Spinal cord (tissue), 10 donors: ENCODE measurements at places on chromosomes 6 and 20.

DNA sequence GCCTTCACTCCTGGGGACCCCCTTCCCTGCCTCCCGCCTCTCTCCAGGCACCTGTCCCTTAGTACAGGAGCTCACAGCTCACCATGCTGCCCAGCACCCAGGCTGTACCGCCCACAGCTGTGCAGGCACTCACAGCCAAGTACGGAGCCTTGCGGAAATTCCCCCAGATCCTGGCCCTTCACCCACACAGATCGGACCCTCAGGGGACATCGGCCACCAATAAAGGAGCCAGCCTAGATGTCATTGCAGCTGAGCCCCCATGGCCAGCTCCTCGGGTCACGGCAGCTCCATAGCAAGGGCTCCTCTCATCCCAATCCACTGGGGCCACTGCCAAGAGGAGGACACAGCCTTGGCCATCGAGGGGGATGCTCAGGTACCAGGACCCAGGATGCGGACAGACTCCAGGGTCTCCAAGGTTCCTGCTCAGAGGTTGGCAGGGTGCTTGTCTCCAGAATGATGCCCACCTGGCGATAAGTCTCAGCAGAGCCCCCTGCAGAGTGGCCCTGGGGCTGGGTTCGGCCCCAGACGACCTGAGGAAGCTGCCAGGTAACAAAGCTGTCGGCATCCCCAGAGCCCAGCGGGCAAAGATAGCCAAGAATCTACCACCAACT, 82.3 kb downstream of the YTHDF1 start:
- no peak for DNase-seq

GRCh38 chr20:62269871-62270270, 31.6 kb downstream of the OSBPL2 start:
- no peak for DNase-seq

GRCh38 chr6:89385846-89386245, 26.2 kb downstream of the RRAGD start:
- DNase-seq, result no peak

DNA sequence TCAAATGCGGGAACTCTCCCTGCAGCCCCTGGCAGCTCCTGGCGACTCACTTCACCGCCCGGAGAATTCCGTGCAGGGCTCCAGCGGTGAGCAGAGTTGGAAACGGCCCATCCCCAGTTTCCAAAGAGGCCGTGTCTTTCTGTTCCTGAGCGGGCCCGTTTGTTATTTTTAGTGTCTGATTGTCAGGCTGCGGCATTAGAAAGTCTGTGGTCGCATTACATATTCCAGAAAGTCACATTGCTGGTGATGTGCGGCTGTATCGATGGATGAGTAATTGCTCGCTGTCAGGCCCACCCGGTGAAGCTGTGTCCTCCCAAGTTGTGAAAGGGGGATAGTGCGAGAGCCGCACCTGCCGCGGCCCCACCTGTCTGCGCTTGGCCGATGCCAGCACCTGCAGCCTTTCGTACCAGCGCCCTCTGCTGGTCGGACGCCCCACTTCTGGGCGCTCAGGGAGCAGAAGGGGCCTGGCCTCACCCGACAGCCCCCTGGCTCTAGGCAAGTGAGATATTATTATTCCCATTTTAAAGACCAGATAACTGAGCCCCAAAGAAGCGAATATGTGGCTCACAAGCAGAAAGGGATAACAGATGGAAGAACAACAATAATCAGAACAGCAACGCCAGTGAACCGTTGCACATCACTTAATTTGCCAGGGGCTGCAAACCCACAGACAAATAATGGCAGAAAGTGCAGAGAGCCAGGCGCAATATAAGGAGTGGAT, 244.9 kb downstream of the TSHZ2 start:
- peak; percentile 40 for DNase-seq

- DNase-seq, result no peak
Measured at GRCh38 chr6:14275493-14275851, 157.9 kb downstream of the CD83 start.

- peak; percentile 56 for DNase-seq
Measured at GRCh38 chr6:50096296-50096695, 46.6 kb upstream of the DEFB112 start.

DNA sequence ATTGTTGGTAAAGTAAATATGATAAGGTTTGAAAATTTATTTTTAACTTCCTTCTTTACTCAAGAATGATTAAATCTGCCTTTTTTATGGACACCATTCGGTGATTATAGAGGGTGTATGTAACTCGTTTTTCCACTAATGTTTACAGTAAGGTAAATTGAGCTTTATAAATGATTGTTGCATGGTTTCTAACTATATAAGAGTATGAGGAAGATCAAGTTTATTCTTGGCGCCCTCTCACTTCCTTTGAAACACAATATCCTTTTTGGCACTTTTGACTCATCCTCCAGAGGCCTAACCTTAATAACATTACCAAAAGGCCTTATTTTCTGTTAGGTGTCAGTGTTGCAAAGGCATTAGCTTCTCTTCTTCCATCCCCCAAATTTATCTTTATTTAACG, 41.8 kb upstream of the MTRF1L start:
- no peak for DNase-seq

GRCh38 chr6:131828080-131828479, 20.3 kb downstream of the ENPP1 start:
- no peak for DNase-seq

DNA sequence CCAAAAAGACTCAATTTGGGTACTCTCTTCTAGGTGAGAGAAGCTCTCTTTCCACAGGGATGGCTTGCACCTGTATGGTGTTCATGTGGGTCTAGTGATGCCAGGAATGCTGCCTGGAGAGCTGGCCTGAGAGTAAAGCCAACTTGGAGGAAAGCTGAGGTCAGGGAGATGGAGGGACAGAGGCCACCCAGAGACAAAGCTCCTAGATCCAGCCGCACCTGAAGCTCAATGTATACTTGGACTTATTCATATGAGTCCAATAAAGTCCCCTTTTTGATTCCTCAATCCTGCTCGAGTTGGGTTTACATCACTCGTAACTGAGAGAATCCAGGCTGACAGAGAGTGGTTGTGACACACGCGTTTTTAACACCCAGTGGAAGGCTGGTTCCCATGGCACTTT, 33.8 kb downstream of the SULF2 start:
- no peak for DNase-seq

DNA sequence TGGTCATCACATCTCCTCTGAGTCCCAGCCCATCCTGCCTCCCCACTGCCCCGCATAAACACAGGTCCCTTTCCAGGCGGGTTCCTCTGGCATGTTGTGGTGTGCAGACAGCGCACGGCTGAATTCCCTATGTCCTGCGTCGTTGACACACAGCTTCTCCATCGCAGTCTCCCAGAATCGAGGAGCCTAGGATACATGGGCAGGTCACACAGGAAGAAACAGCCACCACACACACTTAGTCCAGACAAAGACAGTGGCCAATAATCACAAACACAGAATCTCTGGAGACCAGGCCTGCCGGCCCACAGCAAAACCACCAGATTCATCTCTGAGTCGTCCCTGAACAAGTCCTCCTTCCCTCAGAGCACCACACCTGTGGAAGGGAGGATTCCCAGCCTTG, 34.8 kb downstream of the SCML4 start:
- no peak for DNase-seq

DNA sequence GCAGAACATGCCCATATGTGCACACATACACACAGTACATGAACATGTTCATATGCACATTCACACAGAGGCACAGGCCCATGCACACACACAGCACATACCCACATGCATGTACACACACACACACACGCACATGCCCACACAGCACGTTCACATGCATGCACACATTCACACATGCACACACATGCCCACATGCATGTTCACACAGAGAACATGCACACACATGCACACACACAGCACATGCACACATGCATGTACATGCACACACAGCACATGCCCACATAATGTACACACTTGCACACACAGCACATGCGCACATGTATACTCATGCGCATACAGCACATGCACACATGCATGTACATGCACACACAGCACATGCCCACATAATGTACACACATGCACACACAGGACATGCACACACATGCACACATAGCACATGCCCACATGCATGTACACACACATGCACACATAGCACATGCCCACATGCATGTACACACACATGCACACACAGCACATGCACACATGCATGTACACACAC, 25.9 kb downstream of the RNASET2 start:
- DNase-seq, result no peak

DNA sequence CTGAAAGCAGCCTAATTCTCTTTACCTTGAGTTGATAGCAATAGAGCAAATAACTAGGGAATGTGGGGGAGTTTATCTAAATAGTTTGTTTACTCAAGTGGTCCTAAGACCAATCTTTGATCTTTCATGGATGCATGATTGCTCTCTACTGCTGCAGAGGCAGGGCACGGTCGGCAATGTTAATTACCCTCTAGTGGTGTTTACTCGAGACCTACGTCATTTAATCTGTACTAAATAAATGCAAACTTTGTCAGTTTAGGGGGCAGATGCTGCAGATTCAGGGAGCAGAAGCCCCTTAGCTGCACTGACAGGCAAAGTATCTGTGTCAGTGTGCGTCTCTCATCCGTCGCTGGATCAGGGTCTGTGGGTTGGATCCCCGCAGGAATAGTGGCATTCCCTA, 6.9 kb downstream of the RTN4IP1 start:
- no peak for DNase-seq

DNA sequence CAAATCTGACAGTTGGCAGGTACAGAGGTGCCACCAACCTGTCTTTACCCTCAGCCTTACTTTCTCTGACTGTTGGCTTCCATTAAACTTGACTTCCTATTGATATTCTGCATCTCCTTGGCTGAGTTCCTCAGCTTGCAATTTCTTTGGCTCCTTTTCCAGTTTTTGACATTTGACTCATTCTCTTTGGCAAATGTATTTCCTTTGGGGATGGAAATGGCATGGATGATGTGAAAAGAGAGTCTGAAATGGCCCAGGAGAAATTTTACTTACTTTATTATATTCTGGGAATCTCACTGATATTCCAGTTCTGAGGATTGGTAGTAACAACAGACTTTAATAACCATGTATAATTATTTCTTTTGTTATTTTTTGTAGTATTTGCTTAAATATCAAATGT, 255.2 kb downstream of the CD109 start:
- no peak for DNase-seq

DNA sequence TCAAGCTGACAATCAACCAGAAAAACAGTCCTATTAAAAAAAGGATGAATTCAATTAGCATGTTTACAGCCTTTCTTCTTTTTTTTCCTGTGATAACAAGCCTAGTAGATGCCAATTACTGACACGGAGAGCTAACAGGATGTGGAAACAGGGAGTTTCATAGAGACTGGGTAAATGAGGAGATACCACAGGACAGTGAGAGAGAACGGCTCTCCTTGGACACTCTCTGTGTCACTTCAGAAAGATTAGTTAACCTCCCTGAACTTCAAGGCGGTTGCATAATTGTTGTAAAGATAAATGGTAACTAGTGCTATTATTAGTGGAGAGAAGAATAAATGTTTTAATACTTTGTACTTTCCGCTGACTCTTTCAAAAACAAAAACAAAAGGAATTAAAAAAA, 14.8 kb downstream of the SLC17A5 start:
- no peak for DNase-seq

GRCh38 chr6:112156668-112157067, 69.3 kb downstream of the FAM229B start:
- DNase-seq, result no peak

DNA sequence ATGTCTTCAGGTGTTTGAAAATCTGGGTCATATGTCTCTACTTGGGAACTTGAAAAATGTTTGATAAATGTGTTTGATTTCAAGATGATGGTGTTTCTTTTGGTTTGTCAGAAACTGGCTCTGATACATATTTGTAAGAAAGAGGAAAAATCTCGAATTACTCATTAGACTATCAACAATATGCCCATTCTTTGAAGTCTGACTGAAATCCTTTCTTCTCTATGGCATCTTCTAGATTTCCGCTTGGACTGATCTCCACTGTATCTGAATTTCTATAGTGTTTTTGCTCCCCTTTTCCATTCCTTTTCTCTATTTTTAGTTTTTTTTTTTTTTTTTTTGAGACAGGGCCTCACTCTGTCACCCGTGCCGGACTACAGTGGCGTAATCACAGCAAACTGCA, 1096.5 kb downstream of the KIF16B start:
- no peak for DNase-seq

DNA sequence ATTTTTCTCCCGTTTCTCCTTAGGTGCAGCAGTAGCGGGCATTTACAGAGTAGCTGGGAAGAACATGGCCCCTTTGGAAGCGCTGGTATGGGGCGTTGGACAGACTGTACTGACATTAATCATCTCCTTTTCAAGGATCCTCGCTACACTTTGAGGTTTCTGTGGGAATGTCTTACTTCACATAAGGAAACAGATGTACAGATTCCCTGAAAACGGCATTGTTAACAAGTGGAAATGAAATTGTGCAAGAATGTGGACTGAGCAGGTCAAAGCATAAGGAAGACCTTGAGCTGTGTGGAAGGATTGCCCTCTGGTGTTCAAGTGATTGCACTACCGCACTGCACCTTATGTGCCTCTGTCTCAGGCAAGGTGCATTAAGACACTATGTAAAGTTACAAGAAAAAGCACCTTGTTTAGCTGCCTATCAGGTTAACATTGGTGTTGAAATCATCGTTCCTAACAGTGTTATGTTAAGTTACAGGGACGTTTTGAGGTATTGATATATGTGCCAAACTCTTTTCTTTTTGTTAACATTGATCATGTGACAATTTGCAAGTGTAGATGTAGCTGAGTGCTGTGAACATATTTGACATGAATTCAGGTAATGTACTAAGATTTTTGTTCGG, 38.0 kb downstream of the TMEM170B start:
- DNase-seq, result peak; percentile 76
